T-helper 2 cell treated with Interferon-gamma antibody and Interleukin-4, amounts not matched to agents 5 μg/mL and 100 μg/mL, for 36 hours (primary cell): ENCODE measurements at places on chromosomes 5 and 9.
A peak's percentile ranks its signal among the peaks of the same experiment; 100 is the strongest.

DNA sequence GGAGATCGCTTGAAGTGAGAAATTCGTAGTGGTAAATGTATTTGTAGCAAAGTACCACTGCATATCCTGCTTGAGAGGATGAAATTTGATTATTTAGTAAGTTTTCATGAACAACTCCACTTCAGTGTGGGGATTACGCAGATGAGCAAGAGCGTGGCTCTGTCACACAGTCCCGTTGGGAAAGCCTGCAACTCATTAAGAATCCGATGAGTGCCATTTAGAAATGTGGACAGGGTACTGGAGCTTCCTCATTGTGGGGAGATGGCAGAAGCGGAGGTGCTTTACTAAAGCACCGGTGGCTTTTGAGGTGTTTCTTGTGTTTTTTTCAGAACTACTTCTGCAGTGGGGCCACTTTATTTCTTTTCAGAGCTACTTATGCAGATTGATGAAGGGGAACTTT lies 1.4 kb downstream of the TJP2 start:
- DNase-seq = no peak

- DNase-seq = no peak
Observed at GRCh38 chr5:57324861-57325260, 151.0 kb downstream of the GPBP1 start.

GRCh38 chr9:28624771-28625170 lies 1051.5 kb upstream of the C9orf72 start:
- no peak for DNase-seq

- no peak for DNase-seq
Observed at GRCh38 chr9:116409129-116409528, 255.5 kb downstream of the PAPPA start.

GRCh38 chr9:92265154-92265553 lies 28.3 kb downstream of the IARS1 start:
- no peak for DNase-seq

- no peak for DNase-seq
Observed at GRCh38 chr9:109098171-109098959, 21.4 kb downstream of the TMEM245 start.

GRCh38 chr5:135489466-135490244 lies 37.5 kb upstream of the TIFAB start:
- DNase-seq = no peak

DNA sequence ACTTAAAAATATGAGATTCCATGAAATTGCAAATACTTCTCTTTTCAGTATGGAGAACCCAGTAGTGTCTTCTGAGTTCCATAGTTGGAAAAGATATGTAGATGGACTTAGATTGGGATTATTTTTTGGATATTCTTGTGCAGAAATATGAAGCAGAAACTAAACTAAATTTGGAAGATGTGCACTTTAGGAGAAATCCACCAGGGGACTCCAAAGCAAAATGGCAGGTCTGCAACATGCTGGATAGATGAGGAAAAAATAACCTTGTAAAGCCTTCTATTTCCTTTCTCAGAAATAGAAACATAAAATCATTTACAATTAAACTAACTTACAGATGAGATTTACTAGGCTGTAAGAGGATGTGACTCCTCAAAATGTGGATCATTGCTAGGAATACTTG lies 49.2 kb upstream of the MINAR2 start:
- no peak for DNase-seq

DNA sequence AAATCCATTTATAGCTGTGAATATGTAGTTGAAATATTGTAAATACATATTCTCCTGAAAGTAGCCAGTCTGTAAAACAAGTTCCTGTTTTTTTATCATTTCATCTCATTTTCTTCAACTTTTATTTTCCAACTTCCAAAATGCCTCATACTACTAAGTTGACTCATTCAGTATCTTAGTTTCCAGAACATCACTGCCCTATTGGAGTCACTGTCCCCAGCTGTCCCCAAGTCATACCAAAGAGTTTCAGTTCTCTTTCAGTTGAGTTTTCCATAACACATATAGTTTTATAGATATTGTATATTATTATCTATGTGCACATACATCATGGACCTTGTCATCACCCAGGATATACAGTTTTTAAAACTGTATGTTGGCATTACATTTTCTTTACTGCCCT lies 261.7 kb downstream of the CDH12 start:
- DNase-seq = no peak

DNA sequence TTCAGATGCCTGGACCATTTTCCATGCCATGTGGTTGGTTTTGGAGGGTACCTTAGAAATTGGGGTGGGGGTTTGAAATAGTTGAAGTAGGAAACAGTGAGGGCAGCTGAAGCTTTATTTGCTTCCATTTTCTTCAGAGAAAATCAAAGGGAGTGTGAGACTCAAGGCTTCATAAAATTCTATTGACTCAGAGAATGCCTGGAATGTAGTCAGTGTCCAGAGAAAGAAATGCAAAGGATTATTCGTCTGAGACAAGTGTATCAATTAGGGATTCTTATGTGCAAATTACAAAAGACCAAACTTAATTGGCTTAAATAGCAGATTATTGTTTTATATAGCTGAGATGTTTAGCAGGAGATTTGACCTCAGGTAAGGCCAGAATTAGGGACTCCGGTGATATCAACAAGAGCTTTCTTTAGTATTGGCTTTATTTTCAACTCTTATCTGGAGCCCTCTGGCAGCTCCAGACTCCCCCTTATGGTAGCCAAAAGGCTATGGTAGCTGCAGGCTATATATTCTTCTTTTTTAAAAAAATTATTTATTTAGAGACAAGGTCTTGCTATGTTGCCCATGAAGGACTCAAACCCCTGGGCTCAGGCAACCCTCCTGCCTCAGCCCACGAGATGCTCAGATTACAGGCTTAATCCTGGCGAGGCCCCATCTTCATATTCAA lies 38.9 kb downstream of the PTTG1 start:
- DNase-seq = no peak

DNA sequence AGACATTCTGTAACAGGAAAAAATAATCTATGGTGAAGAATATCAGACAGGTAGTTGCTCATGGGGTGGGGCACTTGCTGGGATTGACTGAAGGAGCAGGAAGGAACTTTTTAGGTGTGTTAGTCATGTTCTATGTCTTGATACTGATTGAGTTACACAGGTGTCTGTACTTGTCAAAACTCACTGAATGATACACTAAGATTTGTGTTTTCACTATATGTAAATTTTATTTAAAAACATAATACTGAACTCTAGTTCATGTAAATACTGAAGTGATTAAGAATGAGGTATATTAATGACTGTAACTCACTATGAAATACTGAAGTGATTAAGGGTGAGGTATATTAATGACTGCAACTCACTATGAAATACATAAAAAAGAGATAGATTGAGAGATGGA lies 28.5 kb downstream of the IL6ST start:
- DNase-seq = no peak

- peak; percentile 7 for DNase-seq
Observed at GRCh38 chr5:151612689-151613427, 21.7 kb upstream of the FAT2 start.

DNA sequence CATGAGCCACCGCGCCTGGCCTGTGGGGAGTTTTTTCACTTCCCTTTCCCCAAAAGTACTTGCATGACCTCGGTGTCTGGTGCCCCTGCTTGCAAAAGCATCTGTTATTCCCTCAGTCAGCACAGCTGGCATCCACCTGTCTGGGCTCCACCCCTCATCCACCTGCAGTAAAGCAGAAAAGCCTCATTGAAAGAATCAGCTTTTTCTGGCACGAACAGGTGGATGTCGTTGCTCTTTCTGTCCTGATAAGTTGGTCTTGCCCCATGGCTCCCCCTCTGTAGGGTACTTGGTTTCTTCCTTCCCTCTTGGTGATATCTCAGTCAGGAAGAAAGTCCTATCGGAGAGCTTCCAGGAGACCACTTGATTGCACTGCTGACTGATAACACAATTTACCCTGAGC lies 37.4 kb downstream of the WWC1 start:
- DNase-seq = no peak
